Mesothelial cell of epicardium (in vitro differentiated cells): ENCODE measurements at places on chromosomes 5 and 9.

GRCh38 chr9:134136996-134137299 is 1.1 kb downstream of the WDR5 start:
- no peak for DNase-seq

DNA sequence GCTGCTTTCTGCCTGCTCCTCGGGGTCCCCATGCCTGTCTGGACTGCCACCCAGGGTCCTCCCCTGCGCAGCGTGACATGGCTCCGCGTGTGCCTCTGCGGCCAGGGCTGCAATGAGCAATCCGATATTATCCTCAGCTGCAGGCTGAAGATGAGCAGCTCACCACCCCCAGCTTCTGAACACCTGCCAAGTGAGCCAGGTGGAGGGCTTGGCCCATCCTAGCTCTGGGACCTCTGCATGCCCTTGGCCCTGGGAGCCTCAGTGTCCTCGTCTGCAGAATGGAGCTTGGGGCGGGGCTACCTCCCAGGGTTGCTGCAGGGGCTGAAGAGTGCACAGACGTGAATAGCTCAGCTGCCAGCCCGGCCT is 4.1 kb upstream of the MYMK start:
- DNase-seq = no peak

- DNase-seq = no peak
Observed at GRCh38 chr9:80873861-80874260, 815.5 kb downstream of the TLE1 start.

- no peak for DNase-seq
Observed at GRCh38 chr5:119022017-119022745, 33.8 kb upstream of the DTWD2 start.
